ENCODE measurements at places on chromosomes 12 and 14.

GRCh38 chr14:43031598-43031997, 1424.9 kb downstream of the LRFN5 start:
- DNase-seq: no peak

GRCh38 chr12:32120419-32120818, 13.8 kb downstream of the BICD1 start:
- DNase-seq: no peak

DNA sequence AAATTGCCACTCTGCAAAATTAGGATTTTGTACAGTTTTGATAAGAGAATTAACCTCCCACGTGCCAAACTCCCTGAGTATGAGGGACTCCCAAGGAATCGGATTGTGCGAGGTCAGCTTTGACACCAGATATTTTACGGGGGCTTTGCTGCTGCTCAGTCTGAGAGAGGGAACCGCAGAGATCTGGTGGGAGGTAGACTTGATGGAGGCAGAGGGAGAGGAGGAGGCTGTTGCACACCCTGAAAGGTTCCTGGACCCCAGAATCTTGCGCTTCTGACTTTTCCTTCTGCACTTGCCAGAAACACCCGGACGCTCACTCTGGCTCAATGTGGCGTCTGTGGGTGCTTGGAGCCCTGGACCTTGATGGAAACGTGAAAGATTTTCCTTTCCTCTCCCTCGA, 83.9 kb downstream of the PAPOLA start:
- DNase-seq: no peak

- no peak for DNase-seq
Measured at GRCh38 chr12:90030726-90031125, 322.1 kb upstream of the ATP2B1 start.

DNA sequence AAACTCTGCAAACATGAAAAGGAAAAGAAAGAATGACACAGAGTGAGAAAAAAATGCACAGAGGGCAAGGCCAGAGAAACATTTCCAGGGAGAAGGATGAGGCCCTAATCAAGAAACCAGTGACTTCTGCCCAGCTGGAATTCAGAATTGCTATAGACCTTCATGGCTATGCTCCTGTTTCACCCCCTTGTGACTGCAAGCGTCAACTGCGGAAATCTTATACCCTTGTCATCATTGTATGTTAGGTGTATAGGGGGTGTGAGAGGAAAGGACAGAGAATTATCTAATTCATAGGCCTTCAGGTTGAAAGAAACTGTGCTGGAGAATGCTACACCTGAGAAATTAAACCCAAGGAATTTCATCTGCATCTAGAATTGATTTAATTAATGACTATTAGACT, 117.5 kb downstream of the SLC25A21 start:
- no peak for DNase-seq
